NT2/D1 (cell line): ENCODE measurements at places on chromosomes 1 and 21.

- no peak for DNase-seq
Observed at GRCh38 chr1:51327386-51327785, 3.0 kb downstream of the TTC39A start.

DNA sequence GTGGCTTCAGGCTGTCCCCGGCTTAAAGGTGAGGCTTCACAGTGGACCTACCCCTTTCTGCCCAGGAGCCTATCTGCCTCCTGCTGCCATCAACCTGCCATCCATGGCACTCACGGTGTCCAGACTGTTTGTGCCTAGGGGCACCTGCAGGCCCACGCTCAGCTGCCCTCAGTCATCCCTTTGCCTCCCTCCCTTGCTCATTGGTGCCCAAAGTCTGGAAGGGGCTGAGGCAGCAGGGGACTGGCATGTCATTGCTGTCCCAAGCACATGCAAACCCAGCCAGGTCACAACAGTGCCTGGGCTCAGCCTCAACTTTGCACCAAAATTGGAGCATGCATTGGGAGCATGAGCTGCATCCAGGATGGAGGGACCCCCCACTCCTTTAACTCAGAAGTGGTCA is 1142.7 kb upstream of the NCAM2 start:
- no peak for DNase-seq

- DNase-seq: no peak
Observed at GRCh38 chr1:212862111-212862690, 4.1 kb downstream of the FLVCR1 start.

DNA sequence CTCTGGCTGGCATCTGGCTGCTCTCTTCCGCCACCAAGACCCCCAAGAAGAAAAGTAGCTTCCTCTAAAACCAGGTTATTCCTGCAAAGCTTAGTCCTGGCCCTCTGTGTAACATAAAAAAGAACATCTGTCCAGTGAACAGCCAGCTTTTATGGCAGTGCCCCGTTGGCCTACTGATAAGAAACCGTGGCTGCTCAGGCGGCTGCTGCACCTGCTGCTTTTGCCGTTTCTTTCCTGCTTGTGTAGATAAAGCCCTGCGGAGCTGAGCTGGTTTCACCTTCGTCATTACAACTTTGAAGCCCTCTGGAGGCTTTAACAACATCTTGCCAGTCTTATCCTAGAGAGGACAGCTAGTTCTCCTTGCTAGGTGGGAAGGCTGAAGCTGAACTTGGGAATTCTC is 20.5 kb downstream of the ELAPOR1 start:
- no peak for DNase-seq

- DNase-seq: no peak
Observed at GRCh38 chr21:35043549-35043948, 5.6 kb downstream of the RUNX1 start.

- no peak for DNase-seq
Observed at GRCh38 chr1:116150368-116150767, 39.2 kb downstream of the MAB21L3 start.

DNA sequence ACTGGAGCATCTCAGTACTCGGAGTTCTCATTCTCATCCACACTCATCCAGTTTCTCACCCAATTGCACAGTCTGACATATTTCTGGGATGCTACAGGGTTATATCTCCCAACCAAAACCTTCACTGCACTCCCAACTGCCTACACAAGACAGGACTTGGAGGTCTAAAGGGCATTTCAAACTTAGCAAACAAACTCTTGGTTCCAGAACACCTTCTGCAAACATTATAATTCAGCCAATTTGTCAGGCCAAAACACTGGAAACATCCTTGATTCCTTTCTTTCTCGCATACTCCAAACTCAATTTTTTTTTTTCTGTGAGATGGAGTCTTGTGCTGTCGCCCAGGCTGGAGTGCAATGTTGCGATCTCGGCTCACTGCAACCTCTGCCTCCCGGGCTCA is 7.9 kb downstream of the SLAMF1 start:
- DNase-seq: no peak

- DNase-seq: peak; percentile 87
Observed at GRCh38 chr1:43238085-43238484, 31.7 kb upstream of the TMEM125 start.

DNA sequence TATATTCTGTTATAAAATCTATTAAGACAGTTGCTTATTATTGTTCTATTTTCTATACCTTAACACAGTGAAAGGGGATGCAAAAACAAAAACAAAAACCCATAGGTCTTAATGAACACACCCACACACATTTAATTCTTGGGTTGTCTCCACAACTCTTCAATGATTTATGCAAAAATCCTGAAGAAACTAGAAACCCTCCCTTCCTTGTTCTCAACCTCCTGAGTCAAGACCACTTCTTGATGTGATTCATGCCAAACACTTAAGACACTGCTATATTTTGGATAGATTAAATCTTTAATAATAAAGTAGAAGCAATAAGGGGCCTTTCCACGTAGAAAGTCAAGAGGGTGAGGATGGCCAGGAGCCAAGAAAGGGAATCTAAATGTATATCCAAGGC is 23.4 kb downstream of the SCAF4 start:
- DNase-seq: no peak

DNA sequence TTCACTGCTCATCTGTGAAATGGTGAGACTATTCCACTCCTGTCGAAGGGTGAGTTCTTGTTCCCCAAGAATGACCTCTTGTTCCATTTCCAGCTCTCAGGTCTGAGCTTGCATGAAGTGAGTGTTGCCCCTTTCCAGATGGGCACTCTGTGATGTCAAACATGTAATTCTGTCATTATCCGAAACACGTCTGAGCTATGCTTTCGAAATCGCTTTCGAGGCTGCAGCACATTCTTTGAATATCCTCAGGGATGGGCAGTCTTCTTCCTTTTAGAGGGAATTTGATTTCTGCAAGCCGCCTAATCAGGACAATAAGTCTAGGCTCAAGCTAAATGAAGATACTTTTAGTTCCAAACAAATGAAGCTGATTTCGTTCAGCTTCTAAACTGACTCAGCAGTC is 15.1 kb downstream of the NFASC start:
- DNase-seq: no peak

- DNase-seq: no peak
Observed at GRCh38 chr21:38922474-38923235, 116.9 kb downstream of the ETS2 start.

DNA sequence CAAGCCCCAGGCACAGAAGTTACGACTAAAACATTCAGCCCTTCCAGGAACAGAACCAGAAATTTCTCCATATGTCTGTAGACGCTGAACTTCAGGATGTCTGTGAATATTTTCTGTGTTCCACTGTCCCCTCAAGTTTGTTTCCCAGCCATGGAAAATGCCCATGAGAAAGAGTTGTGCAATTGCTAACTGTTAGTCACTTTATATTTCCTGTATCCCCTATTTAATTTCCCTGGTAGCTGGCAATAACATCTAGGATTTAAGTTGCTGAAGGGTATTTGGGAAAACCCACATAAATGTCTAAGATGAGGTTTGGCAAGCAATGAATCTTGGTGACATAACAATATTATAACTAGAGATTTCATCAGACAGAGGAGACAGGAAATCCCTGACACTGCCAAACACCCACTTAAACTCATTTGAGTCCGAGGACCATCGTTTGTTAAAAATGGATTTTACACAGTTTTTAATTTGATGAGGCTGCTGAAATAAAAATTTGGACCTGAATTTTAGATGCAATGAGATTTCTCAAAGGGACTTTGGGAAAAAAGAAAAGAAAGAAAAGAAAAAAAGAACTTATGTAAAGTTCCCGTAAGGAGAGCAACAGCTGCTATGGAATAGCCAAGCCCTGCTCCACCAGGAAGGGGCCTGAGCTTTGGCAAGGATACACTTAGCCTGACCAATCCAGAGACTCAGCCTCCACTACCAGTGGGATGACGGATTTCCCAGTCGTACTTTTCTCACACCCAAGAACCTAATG is 21.8 kb upstream of the ERRFI1 start:
- DNase-seq: no peak

GRCh38 chr1:20633190-20634064 is at the start of gene PINK1:
PINK1 (plus strand) TSS chr1:20633458; CDS start chr1:20633549, 91 bp downstream.
- no peak for DNase-seq

DNA sequence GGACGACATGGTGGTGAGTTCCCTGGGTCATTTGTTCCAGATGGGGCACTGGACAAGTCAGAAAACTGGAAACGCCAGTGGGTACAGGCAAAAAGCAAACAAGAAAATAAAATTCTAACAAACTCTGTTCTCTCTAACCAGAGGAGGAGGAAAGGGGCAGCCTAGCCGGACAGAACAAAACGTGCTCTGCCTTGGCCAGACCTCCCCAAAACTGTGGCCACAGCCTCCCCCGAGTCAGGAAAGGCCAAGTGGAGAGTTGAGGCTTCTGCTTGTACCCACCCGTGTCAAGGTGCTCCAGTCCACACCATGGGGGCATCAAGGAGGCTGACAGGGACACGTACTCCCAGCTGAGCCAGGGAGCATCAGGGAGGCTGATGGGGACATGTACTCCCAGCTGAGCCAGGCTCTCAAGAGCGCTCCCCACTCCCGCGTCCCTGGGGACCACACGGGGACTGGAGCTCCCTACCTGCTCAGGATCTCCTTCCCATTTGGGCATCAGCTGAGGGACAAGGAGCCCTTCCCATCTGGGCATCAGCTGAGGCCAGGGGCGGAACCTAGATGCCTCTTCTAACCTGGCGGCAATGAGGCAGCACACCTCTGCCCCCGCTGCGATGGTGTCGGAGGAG is 154.8 kb upstream of the COL6A1 start:
- no peak for DNase-seq

GRCh38 chr1:208115924-208116640 is 128.1 kb downstream of the PLXNA2 start:
- DNase-seq: peak; percentile 75

- DNase-seq: no peak
Observed at GRCh38 chr1:1684031-1684681, 8.4 kb downstream of the SLC35E2B start.

DNA sequence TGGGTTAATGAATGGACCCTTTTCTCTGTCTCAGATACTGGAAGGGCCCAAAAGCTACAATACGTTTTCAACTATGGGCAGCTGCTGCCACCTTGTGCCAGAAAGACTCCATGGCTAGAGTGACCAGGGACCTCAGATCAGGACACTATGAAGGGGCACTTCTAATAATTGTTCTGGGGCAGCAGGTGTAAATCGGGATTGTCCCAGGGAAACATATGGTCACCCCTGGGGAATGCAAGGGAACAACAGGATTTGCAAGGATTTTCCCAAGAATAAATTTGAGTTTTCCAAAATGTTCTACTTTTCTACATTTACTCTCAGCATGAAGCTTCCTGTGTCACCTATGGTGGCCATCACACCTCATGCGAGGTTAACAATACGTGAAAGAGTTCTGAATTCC is 12.0 kb upstream of the FCAMR start:
- DNase-seq: no peak

- no peak for DNase-seq
Observed at GRCh38 chr1:118264343-118264742, 79.3 kb upstream of the SPAG17 start.

- DNase-seq: peak; percentile 90
Observed at GRCh38 chr1:153510984-153511410, 24.8 kb downstream of the S100A6 start.

GRCh38 chr1:88697503-88697902 is 13.4 kb downstream of the PKN2 start:
- DNase-seq: no peak

GRCh38 chr1:43359696-43360095 is 915 bp downstream of the CDC20 start:
- no peak for DNase-seq

- DNase-seq: no peak
Observed at GRCh38 chr1:16958475-16958874, 21.9 kb downstream of the MFAP2 start.
